ENCODE measurements at places on chromosomes 16 and 17.

DNA sequence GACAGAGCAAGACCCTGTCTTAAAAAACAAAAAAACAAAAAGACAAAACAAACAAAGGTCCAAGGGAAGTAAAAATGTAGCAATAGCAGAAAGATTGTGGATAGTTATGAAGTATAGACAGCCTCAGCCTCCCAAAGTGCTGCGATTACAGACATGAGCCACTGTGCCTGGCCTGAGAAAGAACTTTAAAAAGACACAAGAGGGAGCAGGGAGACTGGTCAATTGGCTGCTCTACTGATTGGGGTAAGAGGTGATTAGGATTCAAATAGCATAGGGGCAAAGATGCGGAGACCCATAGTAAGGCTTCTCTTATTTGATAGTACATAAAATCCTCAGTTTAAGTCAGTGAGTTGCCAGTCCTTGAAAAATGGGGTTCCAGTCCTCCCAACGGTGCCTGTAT is 518.2 kb upstream of the GOT2 start:
- no peak for DNase-seq

- DNase-seq: no peak
Observed at GRCh38 chr17:59751955-59752413, 44.5 kb downstream of the VMP1 start.

DNA sequence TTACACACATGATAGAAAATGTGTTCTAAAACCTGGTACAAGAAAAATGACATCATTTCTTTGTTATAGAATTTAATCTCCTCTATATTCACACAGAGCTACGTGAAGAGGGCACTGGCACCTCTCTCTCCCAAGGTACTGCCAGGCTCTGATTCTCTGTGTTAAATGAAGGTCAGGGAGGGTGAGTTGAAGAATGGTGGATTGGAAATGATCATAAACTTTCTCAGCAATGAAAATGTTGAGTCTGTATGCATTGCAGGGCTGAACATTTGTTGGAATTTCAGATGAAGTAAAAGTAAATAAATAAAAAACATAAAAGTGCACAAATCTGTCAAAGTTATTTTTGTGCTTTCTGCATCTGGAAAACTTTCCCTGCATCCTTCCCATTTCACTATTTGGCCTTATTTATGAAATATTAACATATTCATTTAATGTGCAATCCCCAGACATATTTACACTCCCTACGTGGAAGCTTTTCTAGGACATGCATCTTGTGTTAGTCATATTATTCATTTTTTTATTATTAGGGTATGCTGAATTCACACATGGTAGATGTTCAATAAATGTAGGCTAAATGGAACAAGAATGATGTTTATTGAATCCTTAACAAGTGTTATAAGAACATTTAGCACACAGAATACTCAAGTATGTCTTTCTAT is 810.3 kb upstream of the CDH8 start:
- no peak for DNase-seq

DNA sequence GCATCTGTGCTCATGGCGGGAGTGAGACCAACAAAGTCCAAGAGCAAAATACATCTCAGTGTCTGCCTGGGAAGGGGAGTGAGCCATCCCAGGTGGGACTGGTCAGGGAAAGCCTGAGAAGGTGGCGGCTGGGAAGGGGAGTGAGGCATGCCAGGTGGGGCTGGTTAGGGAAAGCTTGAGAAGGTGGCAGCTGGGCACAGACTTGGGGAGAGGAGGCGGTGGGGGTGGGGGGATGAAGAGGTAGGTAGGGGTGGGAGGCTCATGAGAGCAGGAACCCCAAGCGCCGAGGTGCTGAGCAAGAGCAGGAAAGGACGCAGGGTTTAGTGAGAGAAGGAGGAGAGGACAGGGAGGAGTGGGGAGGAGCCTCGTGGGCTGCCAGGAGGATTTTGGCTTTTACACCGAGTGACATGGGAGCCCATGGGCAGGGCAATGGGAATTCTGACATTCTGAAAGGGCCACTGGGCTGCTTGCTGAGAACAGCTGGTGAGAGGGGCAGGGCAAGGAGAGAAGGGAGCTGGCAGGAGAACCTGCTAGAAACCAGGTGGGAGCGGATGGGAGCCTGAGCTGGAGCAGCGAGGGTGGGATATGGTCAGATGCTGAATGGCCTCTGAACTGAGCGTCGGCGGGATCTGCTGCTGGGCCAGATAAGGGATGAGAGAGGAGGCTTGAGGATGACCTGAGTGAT is 256.1 kb upstream of the RPL38 start:
- DNase-seq: no peak

DNA sequence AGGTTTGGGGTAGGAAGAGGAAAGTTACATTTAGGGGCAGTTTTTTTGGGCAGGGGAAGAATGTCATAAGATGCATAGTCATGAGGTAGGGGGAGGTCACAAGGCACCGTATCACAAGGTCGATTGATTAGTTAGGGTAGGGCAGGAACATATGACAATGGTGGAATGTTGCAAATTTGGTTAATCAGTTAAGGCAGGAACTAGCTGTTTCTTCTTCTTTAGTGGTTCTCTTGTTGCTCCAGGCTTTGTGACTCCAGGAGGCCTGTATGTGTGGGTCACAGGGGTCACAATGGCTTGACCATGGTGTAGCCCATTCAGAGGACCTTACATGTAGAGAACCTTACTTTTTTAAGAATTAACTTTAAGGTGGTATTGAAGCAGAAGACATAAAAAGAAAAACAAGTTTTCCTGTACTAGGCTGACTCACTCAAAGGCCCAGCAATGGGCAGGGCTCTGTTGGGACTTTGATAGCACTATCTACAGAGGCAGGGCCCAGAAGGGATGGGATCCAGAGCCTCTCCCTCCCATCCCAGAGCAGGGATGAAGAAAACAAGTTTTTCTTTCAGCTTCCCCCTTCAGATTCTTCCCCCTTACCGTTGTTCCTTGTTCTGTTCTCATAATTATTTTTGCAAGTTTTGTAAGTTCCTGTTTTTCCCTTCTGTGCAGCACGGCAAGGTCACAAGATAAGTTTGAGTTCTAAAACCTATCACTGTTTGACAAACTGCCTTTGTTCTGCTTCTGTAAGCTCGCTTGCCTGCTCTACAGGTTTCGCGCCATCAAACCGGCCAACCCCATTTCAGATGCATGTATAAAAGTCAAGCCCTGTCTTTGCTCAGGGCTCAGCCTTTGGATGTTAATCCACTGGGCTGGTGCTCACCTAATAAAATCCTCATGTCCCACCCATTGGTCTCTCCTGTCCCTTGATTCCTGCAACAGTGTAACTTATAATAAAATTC is 45.8 kb upstream of the ATF7IP2 start:
- no peak for DNase-seq

DNA sequence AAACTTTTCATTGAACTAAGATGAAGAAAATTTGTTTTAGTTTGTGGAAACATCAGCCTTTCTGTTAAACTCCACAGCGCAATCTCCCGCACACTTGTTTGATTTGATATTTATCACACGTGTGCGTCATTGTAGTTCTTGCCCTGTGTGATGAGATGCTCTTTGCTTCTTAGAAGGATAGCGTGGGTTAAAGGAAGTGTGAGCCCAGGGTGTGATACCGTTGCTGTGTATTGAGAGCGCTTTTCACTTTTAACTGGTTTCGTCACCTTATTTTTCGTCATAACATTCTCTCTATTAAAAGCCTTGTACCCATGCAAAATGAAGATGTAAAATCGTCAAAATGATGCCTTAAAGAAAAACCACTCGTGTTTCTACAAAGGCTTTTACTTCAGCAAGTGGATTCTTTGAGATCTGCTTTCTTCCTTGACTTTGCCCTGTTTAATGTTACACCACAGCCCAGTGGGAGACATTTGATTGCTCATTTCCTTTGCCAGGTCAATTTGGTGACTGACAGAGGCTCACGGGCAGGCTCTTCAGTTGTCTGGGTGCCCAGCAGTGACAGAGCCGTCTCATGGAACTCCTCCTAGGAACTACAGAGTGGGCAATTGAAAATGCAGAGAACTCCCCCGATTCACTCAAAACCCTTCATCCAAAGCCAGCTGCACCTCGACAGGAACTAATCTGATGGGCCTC is 61.1 kb downstream of the RPA1 start:
- no peak for DNase-seq

DNA sequence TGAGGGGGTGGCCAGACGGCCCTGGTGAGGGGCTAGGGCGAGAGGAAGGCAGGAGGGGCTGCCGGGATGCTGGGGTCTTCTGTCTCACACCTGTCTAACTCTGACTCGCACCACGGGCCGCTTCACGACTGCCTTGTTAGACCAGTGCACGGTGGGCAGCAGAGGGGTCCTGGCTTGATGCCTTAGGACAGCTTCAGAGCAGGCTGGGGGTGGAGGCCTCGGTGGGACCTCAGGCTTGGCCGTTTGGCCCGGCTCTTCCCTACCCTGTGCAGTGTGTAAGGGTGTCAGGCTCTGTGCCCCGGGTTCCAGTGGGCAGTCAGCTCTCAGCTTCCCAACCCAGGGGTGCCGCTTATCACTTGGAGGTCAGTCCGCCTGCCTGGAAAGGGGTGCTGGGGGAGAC is 100.7 kb downstream of the OR1D5 start:
- no peak for DNase-seq

DNA sequence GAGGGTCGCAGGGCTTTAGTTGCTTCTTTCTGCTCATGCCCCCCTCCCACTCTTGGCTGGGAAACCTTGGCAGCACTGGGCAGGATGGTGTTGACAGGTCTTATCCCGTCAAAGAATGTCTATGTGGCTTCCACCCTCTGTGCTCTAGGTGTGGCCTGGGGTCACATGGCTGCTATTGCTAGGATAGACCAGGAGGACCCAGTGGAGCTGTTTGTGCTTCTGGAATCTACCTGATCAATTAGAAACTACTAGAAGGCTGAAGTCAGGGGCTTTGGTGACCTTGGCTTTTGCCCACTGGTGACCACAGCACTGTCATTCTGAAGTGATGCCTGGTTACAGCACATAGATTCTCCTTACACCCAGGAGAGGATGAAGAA is 105.8 kb downstream of the CMIP start:
- peak; percentile 58 for DNase-seq

DNA sequence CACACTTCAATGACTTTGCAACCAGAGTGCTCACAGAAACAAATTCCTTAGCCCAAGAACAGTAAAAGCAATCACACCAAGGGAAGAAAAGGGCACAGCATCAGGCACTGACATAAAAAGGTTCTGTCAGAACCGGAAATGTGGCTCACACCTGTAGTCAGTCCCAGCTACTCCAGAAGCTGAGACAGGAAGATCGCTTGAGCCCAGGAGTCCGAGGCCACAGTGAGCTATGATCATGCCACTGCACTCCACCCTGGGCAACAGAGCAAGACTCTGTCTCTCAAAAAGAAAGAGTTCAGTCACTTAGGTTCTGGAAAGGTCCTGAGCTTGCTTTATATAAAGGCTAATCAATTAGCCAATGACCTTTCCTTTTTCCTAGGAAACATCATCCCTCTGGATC is 22.7 kb downstream of the YWHAE start:
- DNase-seq: no peak

- no peak for DNase-seq
Observed at GRCh38 chr17:681738-682529, 32.7 kb downstream of the VPS53 start.

- no peak for DNase-seq
Observed at GRCh38 chr17:78206298-78206697, 7.8 kb upstream of the BIRC5 start.

- no peak for DNase-seq
Observed at GRCh38 chr17:76678330-76678729, 32.4 kb downstream of the MXRA7 start.

DNA sequence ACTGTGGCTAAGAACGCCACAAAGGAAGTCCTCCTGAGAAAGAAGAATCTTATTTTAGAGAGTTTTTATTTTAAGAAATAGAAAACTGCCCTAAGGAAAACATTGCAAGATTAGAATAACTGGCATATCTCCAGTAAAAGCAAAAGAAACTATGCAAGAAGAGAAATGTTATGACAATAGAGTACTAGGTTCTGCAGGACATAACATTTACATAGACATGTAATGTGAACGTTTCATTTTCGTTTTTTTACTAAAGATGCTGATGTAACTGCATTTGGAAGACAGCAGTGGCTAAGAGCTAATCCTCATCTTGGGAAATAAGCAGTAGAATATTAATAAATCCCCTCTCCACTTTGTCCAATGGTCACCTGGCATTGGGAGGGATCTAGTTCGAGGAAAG is 7.8 kb upstream of the ASGR2 start:
- no peak for DNase-seq

All from large intestine (tissue), 12 donors.